ENCODE measurements at places on chromosomes 4 and X.

DNA sequence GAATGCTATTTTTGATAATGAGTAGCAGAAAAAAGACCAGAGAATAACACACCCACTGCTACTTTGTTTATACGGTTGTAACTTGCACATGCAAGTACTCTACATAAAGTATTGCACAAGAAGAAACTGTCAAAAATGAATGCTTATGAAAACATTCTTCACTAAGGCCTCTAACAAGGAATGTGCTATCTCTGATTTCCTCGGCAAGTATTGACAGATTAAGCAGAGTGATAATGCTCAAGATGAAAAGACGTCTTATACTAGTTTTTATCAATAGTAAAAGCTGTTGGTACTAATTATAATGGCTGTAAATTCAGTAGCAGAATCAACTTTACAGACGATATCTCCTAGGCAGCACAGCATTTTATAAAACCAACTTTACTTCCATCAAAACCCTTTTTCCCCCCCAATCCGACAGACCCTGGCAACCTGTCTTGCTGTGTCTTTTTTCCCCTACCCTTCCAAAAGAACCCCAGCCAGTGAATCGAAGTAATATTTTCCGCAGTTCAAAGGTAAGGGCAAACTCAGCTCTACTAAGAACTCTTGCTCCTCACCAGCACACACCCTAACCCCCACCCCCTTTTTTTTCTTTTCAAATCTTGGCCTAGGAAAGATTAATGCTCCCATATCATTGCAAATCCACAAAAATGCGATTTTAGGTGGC, 1.5 kb downstream of the FRYL start:
- no peak for DNase-seq

DNA sequence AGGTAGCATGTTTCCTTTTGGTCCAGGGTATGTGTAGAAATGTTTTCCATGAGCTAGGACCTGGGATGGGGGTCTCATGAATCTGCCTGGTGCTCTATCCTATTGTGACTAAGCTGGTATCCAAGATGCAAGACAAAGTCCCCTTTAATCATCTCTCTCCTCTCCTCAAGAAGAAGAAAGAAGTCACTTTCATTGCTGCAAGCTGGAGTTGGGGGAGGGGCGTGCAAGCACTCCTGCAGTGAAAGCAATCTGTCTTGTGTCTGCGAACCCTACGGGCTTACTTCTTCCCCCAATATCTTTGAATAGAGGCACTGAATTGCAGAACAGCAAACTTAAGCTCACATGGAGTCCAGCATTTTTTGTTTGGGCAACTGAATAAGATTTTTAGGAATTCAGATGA, 27.2 kb upstream of the GRPR start:
- DNase-seq, result no peak

DNA sequence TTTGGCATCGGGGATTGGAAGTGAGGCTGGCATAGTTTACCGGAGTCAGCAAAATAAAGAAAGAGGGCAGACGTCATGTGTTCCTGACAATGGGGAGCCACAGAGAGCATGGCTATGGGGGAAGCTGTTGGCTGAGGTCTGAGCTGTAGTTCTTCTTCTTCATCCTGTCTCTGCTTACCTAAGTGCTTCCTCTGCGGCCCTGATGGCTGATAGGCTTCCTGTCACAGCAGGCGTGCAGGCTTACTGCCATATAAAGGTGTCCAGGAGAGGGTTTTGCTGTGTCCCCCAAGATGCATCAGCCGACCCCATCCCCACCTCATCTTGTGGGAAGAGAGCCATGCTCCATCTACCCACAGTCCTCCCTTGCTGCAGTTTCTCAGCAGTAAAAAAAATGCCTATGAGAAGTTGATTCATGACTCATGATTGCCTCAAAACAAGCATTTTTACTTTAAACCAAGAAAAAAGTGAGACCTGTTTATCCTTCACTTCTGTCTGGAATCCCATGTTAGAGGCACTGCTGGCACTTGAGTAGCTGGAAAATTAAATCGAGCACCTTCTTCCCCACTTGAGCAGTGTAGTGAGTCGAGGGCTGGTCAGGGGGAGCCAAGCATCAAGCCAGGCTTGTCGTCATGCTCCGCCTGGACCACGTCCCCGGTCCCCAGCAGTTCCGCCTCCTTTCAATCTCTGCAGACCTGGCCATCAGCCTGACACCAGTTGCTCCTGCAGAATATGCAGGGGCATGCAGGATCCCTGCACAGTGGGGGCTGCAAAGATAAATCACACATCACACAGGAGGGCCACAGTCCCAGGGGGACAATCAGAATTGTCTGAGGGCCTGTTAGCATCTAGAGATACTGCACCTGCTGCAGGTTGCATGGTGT, 237.8 kb downstream of the EVC2 start:
- DNase-seq, result no peak

DNA sequence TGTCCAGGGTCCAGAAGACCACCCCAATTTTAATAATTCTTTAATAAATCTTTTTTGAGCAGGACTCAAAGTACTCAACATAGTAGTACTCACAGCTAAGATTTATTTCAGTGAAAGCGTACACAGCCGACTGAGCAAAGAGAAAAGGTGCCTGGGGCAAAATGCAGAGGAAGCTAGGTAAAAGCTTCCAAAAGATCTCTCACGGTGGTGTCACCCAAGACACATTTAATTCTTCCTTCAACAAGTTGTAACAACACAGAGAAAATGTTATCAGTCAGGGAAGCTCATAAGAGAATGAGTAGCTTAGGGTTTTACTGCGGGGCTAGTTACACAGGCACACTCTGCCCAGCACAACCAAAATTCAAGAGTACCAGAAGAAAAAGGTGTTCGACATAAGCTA, 201.1 kb downstream of the OPHN1 start:
- no peak for DNase-seq

- no peak for DNase-seq
These were observed 51.5 kb downstream of the SEL1L3 start for GRCh38 chr4:25811374-25811690.

DNA sequence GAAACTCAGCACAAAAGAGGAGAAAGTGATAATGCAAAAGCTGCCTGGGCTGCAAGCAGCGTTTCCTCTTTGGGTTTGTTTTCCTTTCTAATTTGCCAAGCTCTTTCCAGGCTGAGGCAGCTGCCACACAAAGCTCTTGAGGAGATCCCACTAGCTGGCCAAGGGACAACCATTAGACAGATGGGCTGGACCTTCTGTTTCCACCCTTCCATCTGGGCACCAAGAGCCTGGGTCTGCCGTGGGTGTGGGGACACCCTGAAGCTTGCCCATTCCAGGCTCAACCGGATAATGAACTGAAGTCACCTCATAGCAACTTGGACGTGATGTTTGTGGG, 194.6 kb upstream of the C1QTNF7 start:
- no peak for DNase-seq

- DNase-seq, result no peak
These were observed 870.6 kb upstream of the SLIT2 start for GRCh38 chr4:19381068-19381467.

- DNase-seq, result no peak
These were observed 253.1 kb upstream of the GPC4 start for GRCh38 chrX:133668225-133668931.

GRCh38 chrX:129932821-129933321, 26.9 kb downstream of the UTP14A start:
- no peak for DNase-seq

DNA sequence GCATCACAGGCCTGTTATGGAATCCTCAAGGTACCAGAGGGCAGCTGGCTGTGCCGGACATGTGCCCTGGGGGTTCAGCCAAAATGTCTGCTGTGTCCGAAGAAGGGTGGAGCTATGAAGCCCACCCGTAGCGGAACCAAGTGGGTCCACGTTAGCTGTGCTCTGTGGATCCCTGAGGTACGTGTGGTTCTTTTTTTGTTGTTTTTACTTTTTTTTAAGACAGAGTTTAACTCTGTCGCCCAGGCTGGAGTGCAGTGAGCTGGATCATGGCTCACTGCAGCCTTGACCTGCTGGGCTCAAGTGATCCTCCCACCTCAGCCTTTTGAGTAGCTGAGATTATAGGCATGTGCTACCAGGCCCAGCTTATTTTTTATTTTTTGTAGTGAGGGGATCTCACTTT, 46.1 kb downstream of the JADE1 start:
- DNase-seq, result no peak

- DNase-seq, result no peak
These were observed 99.1 kb upstream of the FAM47C start for GRCh38 chrX:36908801-36909675.

DNA sequence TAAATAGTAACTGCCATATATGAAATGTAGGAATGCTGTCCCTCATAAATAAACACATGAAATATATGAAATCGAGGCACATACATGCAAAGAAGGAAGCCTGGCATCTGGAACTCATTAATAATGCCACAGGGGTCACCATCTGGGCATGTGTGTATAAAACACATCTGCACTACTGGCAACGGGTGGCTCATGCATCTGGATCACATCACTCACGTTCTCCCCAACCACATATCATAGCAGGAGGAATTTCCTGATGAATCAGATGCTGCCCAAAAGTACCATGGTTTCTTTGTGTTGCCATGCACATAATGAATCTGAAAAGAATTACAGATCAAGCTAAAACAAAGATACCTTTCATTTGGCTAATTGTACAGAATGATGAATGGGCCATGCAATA, 28.6 kb downstream of the RNF175 start:
- DNase-seq, result no peak

DNA sequence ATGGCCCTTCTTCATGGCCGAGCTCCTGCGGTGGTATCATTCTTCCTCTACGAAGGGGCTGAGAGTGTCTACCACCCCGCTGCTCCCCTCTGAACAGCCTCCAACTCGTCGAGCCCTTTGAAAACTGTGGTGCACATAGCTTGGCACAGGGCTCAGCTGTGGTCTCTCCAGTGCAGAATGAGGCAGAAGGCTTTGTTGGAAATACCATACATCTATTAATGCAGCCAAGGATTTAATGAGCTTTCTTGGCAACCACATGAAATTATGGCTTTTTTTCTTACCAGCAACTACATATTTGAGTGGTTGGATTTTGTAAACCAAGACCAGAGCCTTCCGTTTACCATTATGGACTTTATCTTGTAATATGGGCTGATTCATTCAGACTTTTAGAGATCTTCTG, 61.7 kb upstream of the CBR4 start:
- no peak for DNase-seq

- DNase-seq, result no peak
These were observed 41.9 kb upstream of the SOD3 start for GRCh38 chr4:24753519-24753918.

DNA sequence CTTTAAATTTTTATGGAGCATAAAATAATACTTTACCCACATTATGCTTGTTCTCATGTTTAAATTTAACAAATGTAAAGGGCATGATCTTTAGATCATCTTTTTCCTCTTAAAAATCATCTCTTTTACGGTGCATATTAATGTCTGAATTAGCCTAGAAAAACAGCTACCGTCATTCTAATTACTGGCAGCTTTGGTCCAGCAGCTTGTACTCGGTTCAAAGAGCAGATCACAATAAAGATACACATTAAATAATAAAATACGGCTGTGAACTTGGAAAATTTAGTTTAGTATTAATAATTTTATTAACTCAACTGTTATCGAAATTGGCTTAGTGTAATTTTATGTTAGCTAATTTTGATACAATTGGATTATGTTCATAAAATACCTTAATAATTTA, 19.1 kb downstream of the CCSER1 start:
- no peak for DNase-seq

GRCh38 chr4:181597766-181598165, 645.4 kb upstream of the TENM3 start:
- no peak for DNase-seq

DNA sequence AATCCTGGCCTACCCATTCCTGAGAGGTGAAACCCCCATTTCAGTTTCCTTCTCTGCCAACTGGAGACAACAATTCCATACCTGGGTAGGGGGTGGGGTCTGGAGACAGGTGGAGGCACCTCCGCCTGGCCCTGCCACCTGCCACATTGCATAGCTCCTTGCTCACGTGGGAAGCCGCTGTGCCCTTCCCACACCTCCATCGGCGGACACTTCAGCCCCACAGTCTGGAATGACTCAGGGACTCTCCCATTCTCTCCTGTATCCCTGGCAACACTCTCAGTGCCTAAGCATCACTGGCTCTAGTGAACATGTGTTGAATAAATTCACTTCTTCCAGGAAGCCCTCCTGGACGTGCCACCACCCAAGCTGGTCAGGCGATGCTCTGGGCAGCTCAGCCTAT, 21.7 kb downstream of the PPP2R2C start:
- DNase-seq, result no peak

GRCh38 chr4:137531986-137532868, at the start of gene PCDH18:
PCDH18 (minus strand) TSS chr4:137532494; CDS start chr4:137532088, 406 bp downstream.
- no peak for DNase-seq

DNA sequence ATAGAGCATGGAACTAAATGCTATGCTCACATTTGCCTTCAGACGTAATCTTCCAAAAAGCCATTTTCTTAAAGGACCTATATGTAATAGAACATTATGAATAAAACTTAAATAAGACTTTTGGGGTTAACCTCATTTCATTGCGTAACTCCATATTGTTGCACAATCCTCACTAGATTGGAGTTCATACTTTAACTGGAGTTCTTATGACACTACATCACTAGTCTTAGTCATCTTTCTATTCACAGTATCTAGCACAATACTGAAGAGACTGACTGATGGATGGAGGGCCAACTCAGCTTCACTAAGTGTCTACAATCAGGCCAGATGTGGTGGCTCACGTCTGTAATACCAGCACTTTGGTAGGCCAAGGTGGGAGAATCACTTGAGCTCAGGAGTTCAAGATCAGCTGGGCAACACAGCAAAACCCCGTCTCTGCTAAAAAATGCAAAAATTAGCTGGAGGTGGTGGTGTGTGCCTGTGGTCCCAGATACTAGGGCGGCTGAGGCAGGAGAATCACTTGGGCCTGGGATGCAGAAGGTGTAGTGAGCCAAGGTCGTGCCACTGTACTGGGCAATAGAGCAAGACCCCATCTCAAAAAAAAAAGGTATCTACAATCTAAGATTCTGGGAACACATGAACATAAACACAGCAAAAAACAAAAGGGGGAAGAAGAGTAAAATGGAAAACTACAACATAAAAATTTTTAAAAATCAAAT, 80.8 kb upstream of the MAB21L2 start:
- DNase-seq, result no peak

- DNase-seq, result no peak
These were observed 28.8 kb upstream of the PCSK1N start for GRCh38 chrX:48864210-48864609.

GRCh38 chr4:4730249-4730648, 129.2 kb upstream of the MSX1 start:
- DNase-seq, result no peak

DNA sequence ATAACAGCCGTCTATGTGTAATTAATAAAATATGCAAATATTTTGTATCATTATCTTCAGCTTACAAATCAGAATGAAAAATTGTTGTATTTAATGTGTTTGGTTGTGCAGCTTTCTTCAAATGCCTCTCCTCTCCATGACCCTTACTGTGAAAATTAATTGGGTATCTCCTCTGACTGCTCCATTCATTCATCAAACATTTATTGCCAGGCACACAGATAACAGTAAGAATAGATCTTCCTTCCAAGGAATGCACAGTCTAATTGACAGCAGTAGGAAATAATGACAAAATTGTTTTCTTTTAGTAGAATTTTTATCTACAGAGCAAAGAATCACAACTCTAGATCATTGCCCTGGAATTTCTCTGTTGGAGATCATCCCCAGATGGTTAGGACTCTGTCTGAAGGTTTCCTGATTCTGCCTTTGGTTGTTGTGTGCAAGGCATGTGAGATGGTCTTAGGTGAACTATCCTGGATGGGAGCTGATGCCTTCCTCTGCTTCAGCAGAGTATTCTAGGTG, 395.0 kb upstream of the FAT1 start:
- DNase-seq, result no peak

GRCh38 chrX:17738737-17739535, 1.6 kb downstream of the SCML1 start:
- no peak for DNase-seq

GRCh38 chr4:2852481-2852921, 8.9 kb downstream of the ADD1 start:
- no peak for DNase-seq
